RKO (cell line): ENCODE measurements at places on chromosomes 2 and 18.

- peak; percentile 5 for DNase-seq
Measured at GRCh38 chr2:113700186-113700841, 56.1 kb downstream of the SLC35F5 start.

DNA sequence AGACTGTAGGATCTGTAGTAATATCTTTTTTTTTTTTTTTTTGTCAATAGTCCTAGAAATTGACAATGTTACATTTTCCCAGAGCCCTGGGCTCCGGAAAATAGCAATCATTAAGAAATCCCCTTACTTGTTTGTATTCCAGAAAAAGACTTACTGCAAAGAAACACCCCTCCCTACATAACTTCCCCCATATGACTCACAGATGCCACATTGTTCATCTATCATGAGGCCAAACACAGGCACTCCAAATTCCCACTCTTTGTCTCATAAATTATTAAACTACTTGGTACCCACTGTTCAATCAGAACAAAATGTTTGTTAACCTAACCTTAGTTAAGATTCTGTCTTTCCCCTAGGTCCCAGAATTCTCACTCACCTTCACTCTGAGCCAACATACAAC, 53.5 kb downstream of the TEX51 start:
- DNase-seq, result no peak

GRCh38 chr2:39243469-39244123, at the start of gene CDKL4:
Gene CDKL4 (minus strand): TSS chr2:39243970.
- DNase-seq, result no peak

GRCh38 chr18:68965817-68966216, 167.9 kb downstream of the CCDC102B start:
- DNase-seq, result no peak

GRCh38 chr2:42105330-42106256, 57.8 kb downstream of the PKDCC start:
- DNase-seq, result no peak

DNA sequence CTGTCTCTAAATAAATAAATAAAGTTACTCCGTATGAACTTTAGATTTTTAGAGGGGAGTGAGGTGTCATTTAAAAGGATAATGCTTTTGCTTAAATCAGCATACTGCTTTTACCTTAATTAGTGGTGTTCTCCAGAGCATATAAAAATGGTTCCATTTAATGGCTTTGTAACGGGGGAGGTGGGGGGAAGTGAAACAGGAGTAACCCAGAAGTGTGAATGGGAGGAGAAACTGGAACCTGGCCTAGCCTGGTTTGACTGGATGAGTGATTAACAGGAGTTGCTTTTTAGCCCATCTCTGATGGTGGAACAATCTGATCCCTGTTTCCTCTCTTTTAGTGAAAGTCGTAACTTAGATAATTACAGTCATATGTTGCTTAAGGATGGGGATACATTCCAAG, 1.6 kb downstream of the CNDP2 start:
- DNase-seq, result no peak

DNA sequence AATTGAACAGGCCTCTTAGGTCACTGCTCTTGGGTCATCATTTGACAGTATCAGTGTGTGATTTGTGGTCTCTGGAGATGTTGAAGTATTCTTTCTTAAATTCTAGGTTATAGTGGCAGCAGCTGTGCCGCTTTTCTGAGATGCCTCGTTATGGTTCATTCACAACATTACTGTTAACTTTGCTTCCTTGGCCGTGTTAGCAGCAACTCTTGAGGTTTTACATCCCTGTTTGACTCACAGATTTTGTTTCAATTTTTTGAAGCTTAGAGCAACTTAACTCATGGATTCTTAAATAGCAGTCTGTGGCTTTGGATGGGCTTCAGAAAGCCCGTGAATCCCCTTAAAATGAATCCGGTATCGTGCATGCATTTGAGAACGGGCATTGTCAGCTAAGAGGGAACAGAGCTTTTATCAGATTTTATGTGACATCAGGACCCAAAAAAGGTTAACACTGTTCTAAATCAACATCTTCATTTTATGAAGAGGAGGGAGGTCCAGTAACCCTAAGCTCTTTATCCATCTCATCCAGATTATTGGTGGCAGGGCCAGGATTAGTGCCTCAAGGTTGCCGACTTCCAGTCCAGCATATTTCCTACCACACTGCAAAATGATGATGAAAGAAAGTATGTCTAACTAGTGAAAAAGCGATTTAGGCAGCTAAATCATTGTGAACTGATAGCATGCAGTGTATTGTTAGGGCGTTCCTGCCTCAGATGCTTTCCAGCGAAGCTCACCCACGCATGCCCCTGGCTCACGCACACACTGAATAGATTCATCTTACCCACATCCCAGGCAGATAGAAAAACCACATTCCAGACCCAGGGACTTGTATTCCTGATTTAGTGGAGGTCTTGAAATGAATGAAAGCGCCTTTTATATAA, 5.1 kb downstream of the TRIB2 start:
- no peak for DNase-seq

DNA sequence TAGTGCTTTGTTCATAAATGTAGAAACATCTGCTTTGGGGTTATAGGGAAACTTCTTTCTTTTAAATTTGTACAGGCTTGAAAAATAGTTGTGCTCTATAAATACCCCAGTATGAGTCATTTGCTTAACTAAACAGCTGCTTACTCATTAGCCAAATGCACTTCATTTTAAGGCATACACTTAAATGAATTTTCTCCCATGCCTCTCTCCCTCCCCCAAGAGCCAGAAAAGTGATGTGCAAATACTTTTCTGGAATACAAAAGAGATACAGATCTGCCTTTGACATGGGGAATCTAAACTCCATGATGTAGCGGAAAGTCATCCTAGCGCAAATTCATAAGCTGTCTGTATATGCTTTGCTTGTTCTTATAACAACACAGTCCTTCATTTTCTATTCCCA, 469.4 kb downstream of the DLGAP1 start:
- DNase-seq, result no peak

DNA sequence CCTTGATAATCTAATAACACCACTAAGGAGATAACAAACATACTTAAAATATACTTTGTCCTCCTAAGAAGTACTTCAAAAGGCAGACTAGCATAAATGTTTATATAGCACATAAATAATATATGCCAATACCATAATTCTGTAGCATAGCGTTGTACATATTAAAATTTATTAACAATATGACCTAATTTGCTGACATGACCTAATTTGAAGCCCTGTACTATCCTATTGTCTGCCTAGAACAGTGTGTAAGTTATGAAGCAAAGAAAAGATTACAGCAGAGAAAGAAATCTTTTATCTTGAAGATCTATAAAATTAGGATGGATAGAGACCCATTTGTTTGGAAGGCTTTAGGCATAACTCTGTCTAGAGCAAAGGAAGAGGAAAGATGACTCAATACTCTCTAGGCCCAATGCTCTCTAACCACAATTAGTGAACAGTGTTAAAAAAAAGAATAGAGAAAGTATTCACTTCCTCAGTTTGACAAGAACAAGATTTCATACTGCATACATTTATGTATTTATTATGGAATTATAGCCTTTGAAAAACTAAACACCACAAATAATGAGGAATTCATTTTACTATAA, 231.3 kb downstream of the ZRANB3 start:
- no peak for DNase-seq

GRCh38 chr2:30601375-30601774, 154.3 kb downstream of the LCLAT1 start:
- DNase-seq, result no peak

- DNase-seq, result no peak
Measured at GRCh38 chr2:177597759-177598158, 205.2 kb downstream of the AGPS start.

- peak; percentile 4 for DNase-seq
Measured at GRCh38 chr2:42360493-42360889, 526 bp downstream of the COX7A2L start.

DNA sequence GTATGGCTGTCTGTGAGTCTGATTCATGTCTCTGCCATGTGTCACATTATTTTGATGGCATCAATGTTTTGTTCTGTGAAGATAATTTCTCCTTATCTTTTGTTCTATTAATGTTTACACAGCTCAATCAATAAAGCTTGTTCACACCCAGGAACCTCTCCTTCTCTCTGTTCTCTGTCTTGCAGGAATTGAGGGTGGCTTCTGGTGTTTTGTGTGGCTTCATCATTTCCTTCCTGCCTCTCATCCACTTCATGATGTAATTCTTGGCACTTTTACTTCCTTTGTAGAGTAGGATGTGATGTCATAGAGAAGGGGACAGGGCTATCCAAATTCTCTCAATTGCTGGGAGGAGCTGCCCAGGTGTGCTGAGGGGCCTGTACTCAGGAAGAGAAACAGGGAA, 27.2 kb downstream of the ASXL3 start:
- DNase-seq, result no peak

- DNase-seq, result no peak
Measured at GRCh38 chr2:122388208-122388607, 632.8 kb downstream of the TSN start.

DNA sequence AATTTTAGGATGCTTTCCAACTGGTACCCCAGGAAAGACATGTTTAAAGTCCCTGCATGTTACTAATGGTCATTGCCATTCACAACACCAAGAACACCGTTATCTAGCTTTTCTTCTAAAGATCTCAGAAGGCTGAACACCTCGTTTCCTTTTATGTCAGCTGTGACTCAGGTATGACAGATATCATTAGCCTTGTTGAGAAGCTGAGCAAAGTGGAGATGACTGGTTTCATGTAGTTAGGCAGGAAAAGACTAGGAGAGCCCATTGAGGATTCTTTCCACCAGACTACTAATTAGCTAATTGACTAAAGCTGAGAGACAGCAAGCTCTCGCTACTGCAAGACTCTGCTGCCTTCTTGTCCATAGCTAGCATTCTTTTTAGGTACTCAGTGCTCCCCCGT, 32.0 kb upstream of the ARL5A start:
- DNase-seq, result peak; percentile 37
